ENCODE measurements at places on chromosomes 16 and 17. TPM values are rescaled to one million over a fixed set of nuclear protein-coding genes. Genes with fewer than 3 reads are reported as not detected.

- DNase-seq = no peak
Observed at GRCh38 chr16:31221357-31222160, 4.6 kb upstream of the PYDC1 start.

GRCh38 chr16:6193718-6194117, 1096.1 kb upstream of the EEF2KMT start:
- no peak for DNase-seq

DNA sequence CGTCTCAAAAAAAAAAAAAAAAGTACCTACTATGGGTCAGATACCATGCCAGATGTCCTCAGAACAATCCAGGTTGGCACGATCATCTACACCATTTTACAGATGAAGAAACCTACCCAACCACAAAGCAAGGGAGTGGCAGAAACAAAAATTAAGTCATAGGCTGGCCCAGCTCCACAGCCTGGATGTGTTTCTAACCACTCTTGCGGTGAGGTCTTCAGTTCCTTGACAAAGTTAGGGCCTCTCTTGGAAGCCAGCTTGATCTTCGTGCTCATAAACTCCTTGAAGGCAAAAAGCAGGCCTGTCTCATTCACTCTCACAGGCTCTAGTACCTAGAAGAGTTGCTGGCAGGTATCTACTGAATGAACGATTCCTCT, 6.2 kb downstream of the GGA2 start:
- DNase-seq = no peak

- DNase-seq = no peak
Observed at GRCh38 chr16:66264311-66265047, 102.0 kb upstream of the CDH5 start.

DNA sequence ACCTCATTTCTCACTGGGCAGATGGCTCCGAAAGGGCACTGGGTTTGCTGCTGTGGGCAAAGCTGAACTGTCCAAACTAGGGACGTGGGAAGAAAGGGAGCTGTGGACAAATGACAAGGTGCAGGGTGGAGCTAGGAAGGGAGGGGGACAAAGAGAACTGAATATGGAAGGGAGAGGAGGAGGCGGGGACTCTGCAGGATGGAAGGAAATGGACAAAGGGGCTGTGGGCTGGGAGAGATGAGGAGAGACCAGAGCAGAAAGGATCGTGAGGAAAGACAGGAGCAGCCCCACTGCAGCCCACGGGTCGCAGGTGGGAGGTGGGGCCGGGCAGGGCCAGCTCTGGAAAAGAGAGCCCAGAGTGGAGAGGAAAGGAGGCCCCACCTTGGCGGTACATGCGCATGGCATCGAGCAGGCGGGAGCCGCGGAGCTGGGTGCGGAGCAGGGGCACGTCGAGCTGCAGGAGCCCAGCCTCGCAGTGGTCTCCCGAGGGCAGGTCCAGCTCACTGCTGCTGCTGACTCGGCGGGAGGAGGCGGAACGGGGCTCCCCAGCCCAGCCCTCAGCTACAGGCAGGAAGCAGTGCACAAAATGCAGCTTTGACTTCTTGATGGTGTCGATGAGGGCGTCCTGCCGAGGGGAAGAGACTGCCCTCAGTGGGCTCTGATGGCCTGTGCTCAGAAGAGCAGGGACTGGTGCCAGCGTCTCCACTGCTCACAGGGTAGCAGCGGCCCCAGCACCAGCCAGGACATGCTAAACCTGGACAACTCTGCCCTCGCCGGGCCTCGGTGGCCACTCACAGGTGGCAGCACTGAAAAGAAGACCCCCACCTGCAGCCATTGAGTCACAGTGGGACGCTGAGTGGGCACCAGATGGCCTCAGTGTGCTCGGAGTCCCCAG, 66.8 kb downstream of the PIPOX start:
- DNase-seq = no peak

DNA sequence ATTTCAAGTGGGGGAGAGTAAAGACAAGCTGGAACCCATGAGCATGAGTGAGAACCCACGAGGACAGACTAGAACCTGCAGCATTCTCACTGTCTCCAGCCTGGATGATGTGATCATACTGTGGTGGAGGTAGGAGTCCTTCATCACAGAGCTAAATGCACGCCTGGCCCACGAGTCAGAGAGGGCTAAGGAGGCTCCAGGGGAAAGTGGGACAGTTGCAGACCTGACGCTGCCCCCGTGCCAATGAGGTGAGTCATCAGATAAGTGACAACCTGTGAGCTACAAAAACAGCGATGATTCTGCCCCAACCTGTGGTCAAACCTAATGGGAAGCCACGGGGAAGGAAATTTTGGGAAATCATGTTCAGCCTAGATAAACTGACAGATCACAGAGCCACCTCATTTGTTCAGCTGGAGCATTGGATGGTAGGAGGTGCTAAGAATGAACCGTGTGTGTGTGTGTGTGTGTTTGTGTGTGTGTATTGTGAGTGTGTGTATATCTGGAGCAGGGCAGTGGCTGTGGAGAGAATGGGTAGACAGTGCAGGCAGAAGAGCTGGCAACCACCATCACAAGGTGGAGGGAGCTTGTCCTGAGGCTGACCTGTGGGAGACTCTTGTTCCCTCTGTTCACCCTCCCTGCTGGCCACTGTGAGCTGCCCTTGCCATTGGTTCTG, 131.8 kb downstream of the UTP18 start:
- DNase-seq = no peak

- no peak for DNase-seq
Observed at GRCh38 chr17:7748076-7748775, 30.7 kb downstream of the DNAH2 start.

GRCh38 chr17:3888343-3889171, 4.3 kb downstream of the CAMKK1 start:
- peak; percentile 81 for DNase-seq

- no peak for DNase-seq
Observed at GRCh38 chr17:1056761-1057160, 59.8 kb downstream of the TIMM22 start.

- DNase-seq = no peak
Observed at GRCh38 chr16:89586218-89586617, 10.7 kb downstream of the CPNE7 start.

DNA sequence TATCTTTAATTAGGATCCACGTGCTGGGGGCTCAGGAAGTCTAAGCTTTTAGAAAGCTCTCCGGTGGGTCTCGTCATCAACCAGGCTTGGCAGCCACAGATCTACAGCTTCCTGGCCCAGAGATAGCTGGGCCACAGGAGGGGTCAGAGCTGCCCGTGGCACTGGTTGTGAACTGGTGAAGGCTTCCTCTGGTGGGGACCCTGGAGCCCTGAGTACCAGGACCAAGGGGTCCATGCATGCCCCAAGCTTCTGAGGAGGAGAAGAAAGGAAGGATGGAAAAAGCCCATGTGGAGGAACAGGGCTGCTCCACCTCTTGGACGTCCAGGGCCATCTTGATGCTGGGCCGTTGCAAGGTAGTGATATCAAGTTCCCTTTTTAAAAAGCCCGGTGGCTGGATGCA, 13.3 kb downstream of the RMI2 start:
- DNase-seq = no peak

GRCh38 chr17:67349420-67349819, 17.0 kb downstream of the PSMD12 start:
- no peak for DNase-seq

GRCh38 chr17:322006-322780, 30.4 kb downstream of the RPH3AL start:
- no peak for DNase-seq

DNA sequence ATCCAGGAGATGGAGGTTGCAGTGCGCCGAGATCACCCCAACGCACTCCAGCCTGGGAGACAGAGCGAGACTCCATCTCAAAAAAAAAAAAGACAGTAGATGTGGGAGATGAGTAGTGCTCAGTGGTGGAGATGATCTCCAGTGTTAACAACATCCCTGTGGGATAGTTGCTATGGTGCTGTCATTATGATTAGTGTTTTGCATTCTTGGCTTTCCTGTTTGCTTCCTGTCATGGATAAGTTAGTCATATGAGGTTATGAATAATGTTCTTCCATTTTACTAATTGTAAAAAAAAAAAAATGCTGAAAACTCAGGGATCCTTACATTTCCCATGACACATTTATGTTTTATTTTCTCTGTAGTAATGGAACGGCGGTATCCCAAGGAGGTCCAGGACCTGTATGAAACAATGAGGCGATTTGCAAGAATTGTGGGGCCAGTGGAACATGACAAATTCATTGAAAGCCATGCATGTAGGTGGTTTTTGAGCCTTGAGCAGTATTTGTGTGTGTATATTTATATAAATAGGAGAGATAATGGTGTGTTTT, 24.5 kb upstream of the DUSP14 start:
- DNase-seq = no peak

DNA sequence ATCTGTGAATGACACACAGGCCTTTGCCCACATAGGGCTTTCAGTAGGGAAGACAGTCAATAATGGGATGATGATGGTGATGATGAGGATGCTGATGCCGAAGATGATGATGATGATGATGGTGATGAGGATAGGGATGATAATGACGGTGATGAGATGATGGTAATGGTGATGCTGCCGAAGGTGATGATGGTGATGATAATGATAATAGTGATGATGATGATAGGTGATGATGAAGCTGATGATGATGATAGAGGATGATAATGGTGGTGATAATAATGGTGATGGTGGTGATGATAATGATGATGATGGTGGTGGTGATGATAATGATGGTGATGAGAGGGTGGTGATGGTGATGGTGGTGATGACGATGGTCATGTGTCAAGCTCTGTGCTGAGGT, 12.9 kb downstream of the FOXL1 start:
- no peak for DNase-seq

DNA sequence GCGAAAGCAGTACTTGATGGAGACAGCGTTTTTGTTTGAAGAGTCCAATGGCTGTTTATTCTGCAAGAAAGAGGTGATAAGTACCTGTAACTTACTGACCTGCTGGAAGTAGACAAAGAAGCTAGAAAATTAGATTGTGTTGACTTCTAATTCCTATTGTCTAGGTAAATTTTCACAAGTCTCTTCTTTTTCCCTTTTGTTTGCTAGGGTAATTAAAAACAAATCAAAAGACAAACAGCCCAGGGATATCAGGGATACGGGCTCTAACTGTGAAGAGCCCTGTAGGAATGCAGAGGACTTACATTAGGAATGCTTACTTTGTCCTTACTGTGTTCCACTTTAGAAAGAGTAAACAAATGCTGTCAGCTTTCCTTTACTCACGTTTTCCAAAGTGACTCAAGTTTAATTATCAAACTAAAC, 7.0 kb downstream of the PSME3IP1 start:
- DNase-seq = no peak

GRCh38 chr16:980595-980854, 1.0 kb upstream of the SOX8 start:
- DNase-seq = no peak

DNA sequence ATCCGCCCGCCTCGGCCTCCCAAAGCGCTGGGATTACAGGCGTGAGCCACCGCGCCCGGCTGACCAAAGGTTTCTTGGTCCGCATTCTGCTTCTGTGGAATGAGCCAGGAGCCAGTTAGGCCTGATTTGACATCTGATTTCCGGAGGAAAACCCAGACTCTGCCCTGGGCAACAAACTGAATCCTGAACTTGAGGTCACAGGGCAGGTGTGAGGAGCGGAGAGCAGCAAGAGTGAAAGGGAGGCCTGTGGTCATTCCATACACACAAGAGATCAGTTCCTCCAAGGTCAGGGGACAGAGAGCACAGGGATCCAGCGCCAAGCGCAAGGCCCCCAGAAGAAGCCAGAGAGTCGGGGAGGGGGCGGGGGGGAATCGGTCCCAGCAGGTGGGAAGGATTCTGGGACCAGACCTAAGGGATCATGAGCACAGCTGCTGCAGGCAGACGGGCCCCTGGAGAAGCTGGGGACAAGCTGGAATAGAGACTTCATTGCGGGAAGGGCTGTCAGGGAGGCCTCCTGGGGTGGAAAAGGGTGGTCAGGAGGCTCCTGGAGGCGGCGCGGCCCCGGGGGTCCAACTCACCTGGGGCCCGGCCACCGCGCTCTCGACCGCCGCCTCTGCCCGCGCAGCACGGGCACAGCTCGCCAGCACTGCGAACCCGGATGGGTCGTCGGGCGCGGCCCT, 436 bp downstream of the SHPK start:
- no peak for DNase-seq

- no peak for DNase-seq
Observed at GRCh38 chr16:57724531-57724930, 11.0 kb upstream of the KATNB1 start.

- DNase-seq = no peak
Observed at GRCh38 chr17:37779554-37779953, 34.7 kb upstream of the HNF1B start.

- no peak for DNase-seq
Observed at GRCh38 chr16:27640277-27640600, 90.3 kb downstream of the KATNIP start.

GRCh38 chr17:61595418-61596186, 4.6 kb upstream of the NACA2 start:
- DNase-seq = peak; percentile 10

- DNase-seq = no peak
Observed at GRCh38 chr17:58280480-58281217, at the start of gene MPO. MPO (minus strand) TSS chr17:58280935; CDS start chr17:58280758, 177 bp downstream.

DNA sequence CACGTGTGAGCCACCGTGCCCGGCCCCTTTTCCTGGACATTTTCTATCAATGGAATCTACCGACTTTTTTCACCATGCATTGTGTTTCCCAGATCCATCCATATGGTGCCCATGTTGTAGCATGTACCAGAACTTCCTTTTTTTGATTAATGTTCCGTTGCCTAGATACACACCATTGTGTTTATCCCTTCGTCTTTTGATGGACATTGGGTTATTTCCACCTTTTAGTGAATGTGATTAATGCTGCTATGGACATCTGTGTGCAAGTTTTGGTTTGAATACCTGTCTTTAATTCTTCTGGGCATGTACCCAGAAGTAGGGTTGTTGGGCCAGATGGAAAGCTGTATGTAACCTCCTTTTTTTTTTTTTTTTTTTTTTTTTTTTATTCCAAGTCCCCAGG, 79.8 kb downstream of the NT5M start:
- no peak for DNase-seq

- DNase-seq = peak; percentile 80
Observed at GRCh38 chr16:83878838-83879237, 20.1 kb upstream of the MLYCD start.

C1QTNF8 gene
- polyA plus RNA-seq = 0.59 TPM

SHCBP1 gene
- polyA plus RNA-seq = 8.6 TPM

SERPINF2 gene
- polyA plus RNA-seq = 2.1 TPM

ATAD5 gene
- polyA plus RNA-seq = 4.0 TPM

SP6 gene
- polyA plus RNA-seq = 0.51 TPM

MTMR4 gene
- 72.4 TPM for polyA plus RNA-seq

MYH8 gene
- polyA plus RNA-seq = 0.19 TPM

CX3CL1 gene
- polyA plus RNA-seq = 47.4 TPM

PYY gene
- polyA plus RNA-seq = 0.68 TPM

Measured in spinal cord (tissue), 10 donors.